CD4-positive, alpha-beta T cell treated with Interleukin-4 for 1 hour (primary cell): ENCODE measurements at places on chromosomes 7 and 10.

GRCh38 chr7:103944230-103944900, 45.1 kb downstream of the RELN start:
- no peak for DNase-seq

GRCh38 chr10:17637869-17638268, 6.1 kb upstream of the STAM start:
- DNase-seq: no peak

GRCh38 chr7:51472873-51473272, 156.3 kb upstream of the COBL start:
- DNase-seq: no peak

DNA sequence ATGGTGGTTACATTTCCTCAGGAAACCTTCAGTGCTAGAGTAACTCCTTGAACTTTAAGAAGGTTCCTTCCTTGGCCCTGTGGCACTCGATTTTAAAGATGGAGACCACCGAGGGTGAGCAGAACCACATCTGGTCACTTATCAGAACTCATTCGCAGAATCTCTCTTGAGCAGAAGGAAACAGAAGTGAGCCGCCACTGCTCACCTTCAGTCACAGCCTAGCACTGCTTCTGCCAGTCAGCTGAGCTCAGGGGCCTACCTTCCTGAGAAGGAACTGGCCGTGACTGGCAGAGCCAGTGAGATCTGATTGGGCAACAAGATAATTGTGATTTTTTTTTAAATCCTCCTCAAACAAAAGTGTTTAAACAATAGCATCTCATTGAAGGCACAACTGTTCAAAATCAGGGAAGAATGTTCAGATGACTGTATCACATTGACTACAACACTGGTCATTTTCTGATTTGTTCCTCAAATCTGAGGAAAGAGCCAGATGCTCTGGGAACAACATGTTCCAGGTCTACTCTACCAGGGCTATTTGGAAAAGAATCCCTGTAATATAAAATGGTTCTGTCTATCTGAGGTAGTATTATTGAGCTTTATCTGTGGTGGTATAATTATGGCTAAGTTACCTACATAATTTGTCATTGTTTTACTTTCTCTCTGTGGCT, 2.7 kb upstream of the SYPL1 start:
- DNase-seq: peak; percentile 37

GRCh38 chr7:151126491-151127137, 40.3 kb downstream of the AGAP3 start:
- DNase-seq: no peak

DNA sequence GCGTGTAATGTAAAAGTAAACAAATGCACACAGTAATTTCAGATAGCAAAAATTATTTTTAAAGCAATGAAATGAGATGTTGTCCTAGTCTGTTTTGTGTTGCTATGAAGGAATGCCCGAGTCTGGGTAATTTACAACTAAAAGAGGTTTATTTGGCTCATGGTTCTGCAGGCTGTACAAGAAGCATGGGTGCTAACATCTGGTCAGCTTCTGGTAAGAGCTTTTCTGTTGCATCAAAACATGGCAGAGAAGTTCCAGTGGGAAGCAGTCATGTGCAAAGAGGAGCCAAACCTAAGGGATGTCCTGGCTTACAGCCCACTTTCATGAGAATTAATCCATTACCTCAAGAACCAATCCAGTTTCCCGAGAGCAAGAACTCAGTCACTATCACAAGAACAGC, 62.9 kb upstream of the MNX1 start:
- DNase-seq: no peak
